HAP-1 (cell line): ENCODE measurements at places on chromosomes 2 and 18.

GRCh38 chr2:37622450-37623100 lies 48.9 kb downstream of the CDC42EP3 start:
- no peak for DNase-seq

DNA sequence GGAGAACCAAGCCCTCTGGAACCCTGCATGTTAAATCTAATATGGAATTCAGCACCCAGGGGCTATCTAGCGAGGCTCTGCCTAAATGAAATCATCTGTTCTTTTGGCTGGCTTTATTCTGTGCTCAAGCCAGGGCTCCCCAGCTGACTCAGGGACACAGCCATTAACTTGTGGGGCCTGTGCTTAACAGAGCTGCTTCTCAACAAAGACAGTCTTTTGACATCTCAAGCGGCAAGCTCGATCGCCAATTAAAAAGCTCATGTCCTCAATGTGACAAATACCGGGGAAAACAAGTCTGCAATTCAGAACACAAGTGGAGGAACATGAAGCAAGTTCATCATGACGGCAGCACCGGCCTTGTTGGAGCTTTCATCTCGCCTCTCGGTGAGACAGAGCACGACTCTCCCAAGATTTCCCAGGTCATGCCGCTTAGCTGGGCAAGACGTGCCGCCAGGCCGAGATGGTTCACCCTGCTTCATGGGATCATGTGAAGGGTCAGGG lies 64.9 kb downstream of the KLHL29 start:
- DNase-seq = no peak

DNA sequence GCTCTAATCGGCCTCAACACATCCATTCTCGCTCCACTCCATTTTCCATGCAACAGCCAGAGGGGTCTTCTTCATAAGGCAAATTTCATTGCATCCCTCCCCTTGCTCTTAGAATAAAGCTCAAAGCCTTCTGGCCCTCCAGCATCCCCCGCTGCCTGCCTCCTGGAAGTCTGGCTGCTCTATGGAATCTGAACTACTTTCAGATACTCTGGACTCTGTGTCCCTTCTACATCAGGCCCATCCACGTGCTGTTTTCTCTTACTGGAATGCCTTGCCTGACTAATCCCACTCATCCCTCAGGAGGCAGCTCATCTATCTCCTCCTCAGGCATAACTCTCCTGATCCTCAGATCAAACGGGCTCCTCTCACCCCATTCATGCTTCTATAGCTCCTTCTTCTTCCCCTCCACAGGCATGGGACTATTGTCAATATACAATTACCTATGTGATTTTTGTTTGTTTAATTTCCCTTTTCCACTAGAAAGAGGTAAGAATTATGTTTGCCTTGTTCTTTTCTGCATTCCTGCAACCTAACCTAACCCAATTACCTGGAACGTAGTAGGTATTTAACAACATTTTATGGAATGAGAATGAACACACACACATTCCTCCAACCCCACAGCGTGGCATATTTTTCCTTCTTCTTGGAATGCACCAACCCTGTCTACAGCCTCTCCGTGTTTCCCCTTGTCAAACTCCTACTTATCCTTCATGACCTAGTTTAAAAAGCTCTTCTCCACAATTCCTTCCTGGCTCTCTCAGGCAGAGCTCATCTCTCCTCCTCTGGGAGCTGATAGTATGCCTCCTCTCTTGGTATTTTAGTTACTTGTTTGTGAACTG lies 49.5 kb downstream of the LBH start:
- no peak for DNase-seq

DNA sequence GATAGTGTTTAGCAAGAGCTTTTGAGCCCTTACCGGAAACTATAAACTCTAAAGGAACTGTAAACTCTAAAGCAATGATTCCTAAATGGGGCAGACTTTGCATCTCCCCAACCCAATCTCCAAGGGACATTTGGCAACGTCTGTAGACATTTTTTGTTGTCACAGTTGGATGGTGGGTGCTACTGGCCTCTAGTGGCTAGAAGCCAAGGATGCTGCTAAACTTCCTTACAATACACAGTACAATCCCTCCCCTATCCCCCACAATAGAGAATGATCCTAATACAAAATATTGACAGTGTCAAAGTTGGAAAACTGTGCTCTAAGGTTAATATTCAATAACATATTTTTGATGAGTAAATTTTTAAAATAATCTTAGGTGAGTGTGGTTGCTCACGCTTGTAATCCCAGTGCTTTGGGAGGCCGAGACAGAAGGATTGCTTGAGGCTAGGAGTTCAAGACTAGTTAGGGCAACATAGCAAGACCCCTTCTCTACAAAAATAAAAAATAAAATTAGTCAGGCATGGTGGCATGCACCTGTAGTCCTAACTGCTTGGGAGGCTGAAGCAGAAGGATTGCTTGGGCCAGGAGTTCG lies 66.7 kb downstream of the PTPN4 start:
- DNase-seq = peak; percentile 49

GRCh38 chr2:217886091-217886490 lies 116.7 kb downstream of the TNS1 start:
- DNase-seq = no peak

GRCh38 chr2:550860-551567 lies 126.2 kb downstream of the TMEM18 start:
- DNase-seq = no peak

DNA sequence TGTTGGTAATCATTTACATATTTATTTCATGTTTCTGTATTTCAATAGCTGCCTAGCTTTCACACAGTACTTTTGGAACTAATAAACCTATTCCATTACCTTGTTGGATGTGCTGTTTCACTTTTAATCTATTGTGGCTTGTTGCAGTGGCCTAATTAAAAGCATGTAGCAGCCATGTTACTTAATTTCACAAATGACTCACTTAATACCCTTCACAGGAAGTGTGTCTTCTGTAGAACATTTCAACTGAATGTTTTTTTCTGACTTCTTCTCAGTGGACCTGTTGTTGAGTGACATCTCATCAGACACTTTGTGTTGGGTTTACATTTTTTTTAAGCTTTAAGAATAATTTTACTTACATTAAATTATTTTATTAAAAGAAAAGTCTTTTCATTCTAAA lies 260.5 kb upstream of the THUMPD2 start:
- DNase-seq = no peak

- DNase-seq = no peak
Observed at GRCh38 chr2:39688181-39688580, 22.5 kb downstream of the TMEM178A start.

- peak; percentile 95 for DNase-seq
Observed at GRCh38 chr2:218860950-218861381, 1.4 kb downstream of the WNT6 start.

DNA sequence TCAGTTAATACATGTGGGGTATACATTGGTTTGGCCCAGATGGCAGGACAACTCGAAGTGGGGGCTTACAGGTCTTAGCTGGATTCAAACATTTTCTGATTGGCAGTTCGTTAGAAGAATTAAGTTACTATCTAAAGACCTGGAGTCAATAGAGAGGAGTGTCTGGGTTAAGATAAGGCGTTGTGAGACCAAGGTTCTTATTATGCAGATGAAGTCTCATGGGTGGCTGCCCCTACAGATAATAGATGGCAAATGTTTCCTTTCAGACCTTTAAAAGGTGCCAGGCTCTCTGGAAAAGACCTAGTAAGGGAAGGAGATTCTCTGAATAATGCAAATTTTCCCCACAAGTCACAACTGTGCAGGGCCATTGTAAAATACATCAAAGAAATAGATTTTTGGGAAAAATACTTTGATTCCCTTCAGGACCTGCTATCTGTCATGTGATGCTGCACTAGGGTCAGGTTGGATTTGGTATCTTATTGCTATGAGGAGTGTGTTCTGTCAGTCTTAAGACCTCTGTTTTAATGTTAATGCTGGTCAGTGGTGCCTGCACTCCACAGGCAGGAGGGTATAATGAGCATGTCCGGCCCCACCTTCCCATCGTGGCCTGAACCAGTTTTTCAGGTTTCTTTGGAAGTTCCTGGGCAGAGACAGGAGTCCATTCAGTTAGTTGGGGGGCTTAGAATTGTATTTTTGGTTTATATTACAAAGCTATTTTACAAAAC lies 14.3 kb upstream of the MC5R start:
- DNase-seq = no peak

DNA sequence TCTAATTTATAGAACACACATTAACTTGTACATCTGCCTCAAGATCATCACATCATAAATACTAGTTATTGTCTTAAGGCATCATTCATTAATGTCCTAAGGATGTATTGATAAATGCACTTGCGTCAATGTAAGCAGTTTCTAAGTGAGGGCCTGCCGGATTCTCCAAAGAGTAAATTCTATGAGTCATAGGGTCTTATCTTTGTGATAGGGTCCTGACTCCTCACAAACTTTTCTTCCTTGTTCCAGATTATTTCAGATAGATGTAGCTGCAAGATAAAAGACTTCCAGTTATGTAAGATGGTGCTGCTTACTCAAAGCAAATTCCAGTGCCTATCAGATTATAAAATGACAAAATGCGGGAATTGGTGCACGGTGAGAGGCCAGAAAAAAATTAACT lies 315.0 kb upstream of the SLC39A10 start:
- DNase-seq = no peak

DNA sequence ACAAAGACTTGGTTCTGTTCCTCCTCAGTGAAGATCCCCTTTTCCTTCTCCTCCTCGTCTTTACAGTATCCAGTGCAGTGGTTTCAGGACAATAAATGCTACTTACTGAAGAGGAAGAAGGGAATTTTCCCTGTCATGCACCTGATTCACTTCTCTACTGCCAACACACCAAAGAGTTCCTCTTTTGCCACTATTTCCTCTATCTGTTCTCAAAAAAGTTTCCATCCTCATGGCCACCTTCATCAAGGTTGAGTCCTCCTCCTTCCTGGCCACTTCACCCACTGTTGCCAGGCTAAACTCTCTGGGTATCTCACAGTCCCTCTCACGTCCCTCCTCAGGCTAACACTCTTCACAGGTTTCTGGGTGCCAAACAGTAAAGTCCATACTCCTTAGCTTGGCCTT lies 41.7 kb downstream of the PLEKHM3 start:
- no peak for DNase-seq

GRCh38 chr2:22078701-22079100 lies 954.9 kb downstream of the TDRD15 start:
- no peak for DNase-seq

GRCh38 chr2:151808258-151809072 lies 19.8 kb downstream of the ARL5A start:
- DNase-seq = no peak

DNA sequence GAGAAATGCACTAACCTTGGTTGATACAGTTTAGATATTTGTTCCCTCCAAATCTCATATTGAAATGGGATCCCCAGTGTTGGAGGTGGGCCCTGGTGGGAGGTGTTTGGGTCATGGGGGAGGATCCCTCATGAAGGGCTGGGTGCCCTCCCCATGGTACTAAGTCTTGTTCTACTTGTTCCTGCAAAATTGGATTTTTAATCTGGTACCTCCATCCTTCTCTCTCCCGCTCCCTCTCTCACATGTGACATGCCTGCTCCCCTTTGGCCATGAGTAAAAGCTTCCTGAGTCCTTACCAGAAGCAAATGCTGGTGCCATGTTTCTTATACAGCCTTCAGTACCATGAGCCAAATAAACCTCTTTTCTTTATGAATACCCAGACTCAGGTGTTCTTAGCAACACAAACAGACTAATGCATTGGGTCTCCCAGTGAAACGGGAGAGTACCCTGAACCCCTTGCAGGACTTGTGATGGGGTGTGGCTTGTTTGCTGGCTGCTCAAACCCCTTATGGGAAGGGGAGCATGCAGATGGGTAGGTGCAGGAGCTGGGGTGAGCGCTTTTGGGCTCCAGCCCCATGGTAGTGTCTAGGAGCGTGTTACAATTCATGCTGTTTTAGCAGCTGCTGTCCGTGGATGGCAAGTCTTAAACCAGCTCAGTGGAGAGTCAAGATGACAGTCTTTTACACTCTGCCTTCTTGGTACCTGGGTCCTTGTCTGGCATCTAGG lies 27.2 kb downstream of the FAHD2B start:
- no peak for DNase-seq

DNA sequence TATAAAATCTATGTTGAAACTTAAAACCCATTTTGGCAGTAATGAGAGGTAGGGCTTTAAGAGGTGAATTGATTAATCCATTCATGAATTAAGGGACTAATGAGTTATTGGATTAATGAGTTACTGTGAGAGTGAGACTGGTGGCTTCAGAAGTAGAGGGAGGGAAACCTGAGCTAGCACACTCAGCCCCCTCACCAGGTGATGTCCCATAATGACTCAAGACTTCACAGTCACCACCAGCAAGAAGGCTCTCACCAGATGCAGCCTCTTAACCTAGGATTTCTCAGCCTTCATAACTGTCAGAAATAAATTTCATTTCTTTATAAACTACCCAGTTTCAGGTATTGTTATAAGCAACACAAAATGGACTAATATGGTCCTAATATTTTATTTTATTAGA lies 621.7 kb upstream of the ACVR2A start:
- no peak for DNase-seq

DNA sequence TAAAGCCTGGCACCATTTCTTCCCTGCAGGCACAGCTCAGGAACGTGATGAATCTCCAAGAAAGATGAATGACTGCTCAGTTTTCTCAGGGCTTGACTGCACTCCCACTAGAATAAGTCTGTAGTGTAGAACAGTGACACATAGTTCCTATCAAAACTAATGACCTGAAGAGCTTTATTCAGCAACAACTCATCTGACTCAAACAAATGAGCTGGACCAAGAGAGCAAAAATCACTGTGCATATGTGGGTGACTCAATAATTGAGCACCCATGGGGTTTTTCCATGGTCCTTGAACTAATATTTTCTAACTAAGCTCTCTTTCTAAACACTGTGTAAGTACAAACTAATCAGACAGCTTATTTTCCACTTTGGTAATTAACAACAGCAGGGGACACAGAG lies 61.1 kb upstream of the XDH start:
- DNase-seq = no peak

DNA sequence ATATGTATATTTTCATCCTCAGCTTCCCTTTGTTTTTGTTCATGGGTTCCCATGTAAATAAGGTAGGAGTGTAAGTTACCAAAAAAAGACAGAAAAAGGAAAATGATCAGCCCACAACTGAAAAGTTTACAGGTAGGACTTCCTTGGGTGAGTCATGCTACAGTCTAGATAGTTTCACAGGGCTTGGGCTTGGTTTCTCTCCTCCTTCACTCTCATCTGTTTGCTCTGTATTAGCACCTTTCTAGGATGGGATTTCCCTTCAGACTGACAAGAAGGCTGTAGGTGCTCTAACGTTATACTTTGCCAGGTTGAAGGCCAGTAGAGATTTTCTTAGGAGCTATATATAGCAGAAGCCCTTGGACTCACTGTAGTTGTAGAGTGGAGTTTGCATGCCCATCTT lies 57.9 kb downstream of the FAM171B start:
- no peak for DNase-seq

DNA sequence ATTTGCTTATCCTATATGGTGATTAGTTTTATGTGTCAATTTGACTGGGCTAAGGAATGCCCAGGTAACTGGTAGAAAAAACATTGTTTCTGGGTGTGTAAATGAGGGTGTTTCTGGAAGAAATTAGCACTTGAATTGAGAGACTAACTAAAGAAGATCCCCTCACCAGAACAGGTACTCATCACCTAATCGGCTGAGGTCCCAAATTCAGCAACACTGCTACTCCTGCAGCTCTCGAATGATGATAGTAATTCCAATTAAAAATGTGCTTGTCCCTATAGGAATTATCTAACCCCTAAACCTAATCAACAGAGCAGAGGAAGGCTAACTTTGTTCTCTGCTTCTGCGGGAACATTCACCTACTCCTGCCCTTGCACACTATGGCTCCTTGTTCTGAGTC lies 464.5 kb upstream of the CHST9 start:
- DNase-seq = no peak

- no peak for DNase-seq
Observed at GRCh38 chr2:70986499-70987189, 8.0 kb downstream of the TEX261 start.
